Caco-2 (cell line): ENCODE measurements at places on chromosomes 6 and 20.

- peak; percentile 47 for DNase-seq
Observed at GRCh38 chr20:53621482-53622246, 28.0 kb upstream of the ZNF217 start.

DNA sequence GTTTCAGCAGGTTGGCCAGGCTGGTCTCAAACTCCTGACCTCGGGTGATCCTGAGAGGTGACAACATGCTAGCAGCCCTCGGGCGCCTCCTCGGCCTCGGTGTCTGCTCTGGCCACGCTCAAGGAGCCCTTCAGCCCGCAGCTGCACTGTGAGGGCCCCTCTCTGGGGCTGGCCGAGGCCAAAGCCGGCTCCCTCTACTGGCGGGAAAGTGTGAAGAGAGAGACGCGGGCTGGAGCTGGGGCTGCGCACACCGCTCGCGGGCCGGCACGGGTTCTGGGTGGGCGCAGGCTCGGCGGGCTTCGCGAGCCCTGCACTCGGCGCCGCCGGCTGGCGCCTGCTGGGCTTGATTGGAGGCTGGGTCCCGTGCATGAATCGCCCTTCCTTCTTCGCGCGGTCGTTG is 80.8 kb upstream of the RBM24 start:
- no peak for DNase-seq

- DNase-seq = no peak
Observed at GRCh38 chr20:40054311-40054710, 634.7 kb downstream of the MAFB start.

DNA sequence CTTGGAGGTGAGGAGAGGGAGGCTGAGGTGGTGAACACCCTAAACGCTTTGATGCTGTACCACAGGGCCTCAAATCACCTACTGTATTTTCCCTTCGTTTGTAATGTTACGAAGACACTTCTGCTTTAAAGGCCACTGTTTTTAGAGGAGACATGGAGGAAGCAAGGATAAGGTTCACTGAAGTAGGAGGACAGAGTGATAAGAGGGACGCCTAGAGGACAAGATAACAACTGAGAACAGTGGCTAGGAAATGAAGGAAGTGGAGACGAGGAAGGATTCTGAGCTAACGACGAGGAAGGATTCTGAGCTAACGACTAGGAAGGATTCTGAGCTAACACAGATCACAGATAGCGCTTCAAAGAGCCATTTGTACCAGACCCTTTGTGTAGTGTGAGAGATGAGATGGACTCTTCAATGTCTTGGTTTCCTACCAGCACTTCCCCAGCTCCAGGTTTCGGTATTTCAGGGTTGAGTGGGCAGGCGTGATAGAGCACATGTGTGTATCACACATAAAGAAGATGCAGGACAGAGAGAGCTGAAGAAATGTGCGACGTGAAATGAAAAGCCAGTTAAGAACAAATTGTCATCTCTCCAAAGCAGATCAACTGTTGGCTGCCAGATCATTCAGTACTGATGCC is 7.5 kb downstream of the SF3B5 start:
- DNase-seq = no peak

GRCh38 chr6:139580592-139581484 is 206.4 kb upstream of the CITED2 start:
- no peak for DNase-seq

DNA sequence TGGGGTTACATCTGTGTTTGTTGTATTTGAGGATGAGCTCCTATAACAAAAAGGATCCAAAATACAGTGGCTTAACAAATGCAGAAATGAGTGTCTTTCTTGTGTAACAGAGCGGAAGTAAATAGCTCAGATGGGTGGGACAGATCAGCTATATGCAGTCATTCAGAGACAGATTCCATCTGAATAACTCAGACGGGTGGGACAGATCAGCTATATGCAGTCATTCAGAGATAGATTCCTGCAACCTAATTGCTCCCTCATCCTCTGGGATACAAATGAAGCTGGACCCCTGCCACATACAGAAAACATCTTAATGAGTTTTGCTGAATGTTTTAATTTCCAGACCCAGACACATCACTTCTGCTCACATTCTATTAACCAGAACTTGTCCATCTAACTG is 332.3 kb downstream of the BCKDHB start:
- peak; percentile 32 for DNase-seq

DNA sequence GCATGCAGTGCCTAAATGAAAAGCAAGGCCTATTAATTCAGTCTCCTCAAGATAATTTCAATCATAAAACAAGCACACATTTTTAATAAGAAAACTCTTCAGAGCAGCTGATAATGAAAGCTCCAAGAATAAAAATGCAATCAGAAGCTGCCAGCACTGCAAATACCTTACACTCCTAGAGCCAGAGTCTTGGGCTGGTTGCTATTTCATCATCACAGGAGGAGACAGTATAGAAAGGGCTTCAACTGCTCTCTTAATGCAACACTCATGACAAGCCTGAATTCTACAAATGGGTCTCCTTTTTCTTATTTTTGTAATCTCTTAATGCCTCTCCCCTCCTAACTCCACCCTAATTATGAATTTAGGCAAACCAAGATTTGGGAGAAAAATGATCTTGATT is 11.2 kb upstream of the MC3R start:
- DNase-seq = no peak

DNA sequence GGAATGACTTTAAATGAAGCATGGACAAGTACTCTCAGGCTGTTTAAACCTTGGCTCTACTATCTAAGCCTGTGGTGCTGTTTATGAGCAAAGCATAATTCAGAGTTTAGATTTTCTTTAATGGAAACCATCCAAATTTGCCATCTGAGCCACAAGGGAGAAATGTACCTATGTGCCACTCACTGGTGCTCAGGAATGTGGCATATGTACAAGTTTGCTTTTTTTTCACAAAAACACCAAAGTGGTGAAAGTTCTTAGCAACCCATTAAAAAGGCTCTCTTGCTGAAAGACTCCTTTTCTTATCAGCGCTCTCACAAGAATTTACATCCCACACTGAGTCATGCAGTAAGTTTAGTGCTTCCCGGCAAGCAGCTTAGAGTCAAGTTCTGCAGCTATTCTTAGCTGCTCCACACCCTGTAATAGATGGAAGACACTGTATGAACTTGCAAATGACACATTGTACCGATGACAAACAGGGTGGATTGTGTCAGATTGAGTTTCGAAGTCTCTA is 57.3 kb upstream of the MLIP start:
- DNase-seq = peak; percentile 45

DNA sequence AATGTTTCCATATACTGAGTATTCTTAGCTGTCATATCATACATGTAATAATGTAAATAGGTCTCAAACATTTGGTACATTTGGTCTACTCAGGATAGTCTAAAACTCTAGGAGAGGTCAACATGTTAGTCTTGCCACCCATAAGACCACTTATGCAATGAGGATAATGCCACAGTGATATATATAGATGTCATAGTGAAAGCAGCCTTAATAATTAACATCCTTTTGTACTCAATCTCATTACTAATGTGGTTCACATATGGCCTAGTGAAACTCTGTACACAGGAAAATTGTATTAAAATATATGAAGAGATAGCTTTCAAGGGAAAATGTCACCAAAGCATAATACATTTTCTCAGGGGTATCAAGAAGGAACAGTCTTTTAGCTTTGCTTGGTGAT is 577.9 kb downstream of the TFAP2B start:
- DNase-seq = no peak

DNA sequence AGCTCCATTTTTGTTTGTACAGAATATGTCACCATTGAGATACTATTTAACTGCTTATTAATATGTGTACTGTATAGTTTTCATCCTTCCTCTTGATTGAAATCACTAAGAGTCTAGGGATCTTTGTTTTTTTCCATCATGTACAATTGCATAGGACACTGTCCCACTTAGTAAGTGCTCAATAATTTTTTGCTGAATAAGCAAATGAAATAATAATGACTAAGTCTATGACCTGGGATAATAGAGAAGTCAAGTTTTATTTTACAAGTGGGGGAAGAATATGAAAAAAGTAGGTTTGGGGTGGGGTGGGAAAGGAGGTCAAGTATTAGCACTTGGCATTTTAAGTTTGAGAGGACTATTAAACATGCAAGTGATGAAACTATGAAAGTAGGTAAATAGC is 4.5 kb upstream of the EYS start:
- no peak for DNase-seq

- DNase-seq = no peak
Observed at GRCh38 chr20:49431329-49431728, 51.1 kb downstream of the KCNB1 start.

DNA sequence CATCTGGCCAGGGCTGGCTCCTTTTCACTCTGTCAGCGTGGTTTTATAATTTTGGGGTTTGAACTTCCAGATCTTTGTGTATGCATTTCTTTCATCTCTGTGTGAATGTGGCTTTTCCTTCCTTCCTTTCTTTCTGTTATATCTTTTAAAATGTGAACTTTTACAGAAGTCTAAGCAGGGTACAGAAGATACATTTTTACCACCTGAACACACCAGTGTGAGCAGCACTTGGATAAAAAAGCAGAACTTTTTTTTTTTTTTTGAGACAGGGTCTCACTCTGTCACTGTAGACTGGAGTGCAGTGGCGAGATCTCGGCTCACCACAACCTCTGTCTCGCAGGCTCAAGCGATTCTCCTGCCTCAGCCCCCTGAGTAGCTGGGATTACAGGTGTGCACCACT is 20.5 kb downstream of the CEBPB start:
- DNase-seq = no peak

DNA sequence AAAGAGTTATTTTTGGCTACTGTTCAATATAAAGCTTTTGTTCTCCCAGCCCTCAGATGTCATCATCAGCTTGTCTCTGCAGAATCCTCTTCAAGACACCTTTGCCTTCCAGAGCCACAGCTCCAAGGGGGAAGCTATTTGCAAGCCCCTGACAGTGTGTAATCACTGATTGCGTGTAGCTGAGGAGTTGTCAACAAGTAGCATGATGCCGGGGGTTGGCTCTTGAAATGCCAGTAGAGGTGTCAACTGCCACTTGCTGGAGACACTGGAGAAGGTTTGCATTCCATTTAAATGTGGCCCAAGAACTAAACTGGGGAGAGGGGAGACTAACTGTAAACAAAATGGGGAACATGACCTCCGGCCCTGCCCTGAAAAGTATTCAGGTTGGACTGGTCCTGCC is 44.3 kb upstream of the PDYN start:
- no peak for DNase-seq

GRCh38 chr20:25545171-25545570 is 40.2 kb downstream of the NINL start:
- DNase-seq = no peak

- no peak for DNase-seq
Observed at GRCh38 chr6:84119277-84119676, 85.7 kb downstream of the MRAP2 start.

DNA sequence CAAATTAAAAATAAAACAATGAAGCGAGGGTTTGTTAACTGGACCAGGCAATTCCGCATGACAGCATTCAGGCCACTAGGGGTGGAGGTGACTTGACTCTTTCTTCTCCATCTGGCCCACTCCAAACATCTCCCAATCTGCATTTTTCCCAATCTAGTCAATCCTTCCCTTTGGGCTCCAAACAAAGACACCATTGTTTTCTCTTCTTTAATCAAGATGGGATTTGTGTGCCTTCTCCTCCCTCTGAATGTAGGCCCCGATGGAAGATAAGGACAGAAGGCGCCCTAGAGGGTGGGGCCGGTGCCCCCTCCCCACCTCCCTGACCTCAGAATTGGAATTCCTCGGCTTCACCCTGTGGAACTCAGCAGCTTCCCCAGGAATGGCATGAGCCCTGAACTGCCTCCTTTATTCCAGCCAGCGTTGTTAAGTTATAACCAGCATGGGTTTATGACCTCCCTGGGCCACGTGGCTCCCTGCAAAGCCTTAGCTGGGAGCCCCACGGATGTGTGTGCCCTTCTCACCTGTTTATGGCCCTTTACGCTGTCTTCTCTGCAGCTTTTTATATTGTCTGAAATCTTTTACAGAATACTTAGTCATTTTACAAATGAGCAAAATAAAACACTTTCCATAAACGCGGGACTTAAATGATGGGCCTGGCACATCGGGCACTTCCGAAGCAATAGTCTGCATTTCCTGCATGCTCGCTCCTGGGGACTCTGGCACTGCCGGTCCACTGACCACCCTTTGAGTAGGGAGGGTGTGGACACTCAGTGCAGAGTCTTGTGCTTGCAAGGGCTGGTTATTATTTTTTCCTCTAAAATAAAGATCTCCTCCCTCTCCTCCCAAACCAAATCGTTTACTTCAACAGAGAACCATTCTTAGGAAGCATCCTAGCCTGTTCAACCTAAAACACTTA is 24.5 kb downstream of the OVOL2 start:
- DNase-seq = peak; percentile 85

- DNase-seq = no peak
Observed at GRCh38 chr20:63095718-63096654, 89.2 kb upstream of the BHLHE23 start.
